Stimulated activated CD8-positive, alpha-beta memory T cell treated with anti-CD3 and anti-CD28 coated beads, Interleukin-2, amount 100 ng/mL, for 1 hour (primary cell): ENCODE measurements at places on chromosomes 2 and 18.

- no peak for DNase-seq
Measured at GRCh38 chr2:46645681-46646162, 166.4 kb downstream of the TMEM247 start.

- no peak for DNase-seq
Measured at GRCh38 chr2:195055996-195056395, 601.0 kb upstream of the SLC39A10 start.

DNA sequence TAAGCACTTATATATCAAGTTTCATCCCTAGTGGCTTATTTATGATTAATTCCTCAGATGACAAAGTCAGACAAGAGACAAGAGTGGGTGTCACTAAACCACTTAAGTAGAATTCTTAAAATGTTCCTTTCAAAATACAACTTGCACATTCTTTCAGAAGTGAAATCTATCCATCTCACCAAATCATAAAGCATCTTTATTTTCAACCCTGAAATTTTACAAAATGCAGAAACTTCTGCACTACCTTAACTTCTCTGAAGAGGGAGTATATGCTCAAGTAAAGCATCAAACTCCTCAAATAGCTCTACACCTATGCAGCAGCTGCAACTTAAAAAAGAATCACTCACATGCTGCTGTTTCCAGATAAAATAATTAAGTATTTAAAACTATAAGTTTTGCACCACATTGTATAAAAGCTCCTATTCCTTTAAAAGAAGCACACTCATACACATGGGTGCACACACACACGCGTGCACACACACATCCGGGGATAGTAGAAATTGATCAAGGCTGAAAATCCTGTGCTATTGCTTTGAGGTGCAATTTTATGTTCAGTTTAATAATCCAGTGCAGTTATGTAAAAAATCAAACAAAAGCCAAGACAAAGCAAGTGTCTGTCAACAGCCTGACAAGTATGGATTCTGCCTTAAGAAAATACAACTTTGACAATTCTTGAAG, 244.5 kb downstream of the TCF4 start:
- DNase-seq: no peak

GRCh38 chr2:44543773-44544725, 182.3 kb downstream of the CAMKMT start:
- DNase-seq: no peak

DNA sequence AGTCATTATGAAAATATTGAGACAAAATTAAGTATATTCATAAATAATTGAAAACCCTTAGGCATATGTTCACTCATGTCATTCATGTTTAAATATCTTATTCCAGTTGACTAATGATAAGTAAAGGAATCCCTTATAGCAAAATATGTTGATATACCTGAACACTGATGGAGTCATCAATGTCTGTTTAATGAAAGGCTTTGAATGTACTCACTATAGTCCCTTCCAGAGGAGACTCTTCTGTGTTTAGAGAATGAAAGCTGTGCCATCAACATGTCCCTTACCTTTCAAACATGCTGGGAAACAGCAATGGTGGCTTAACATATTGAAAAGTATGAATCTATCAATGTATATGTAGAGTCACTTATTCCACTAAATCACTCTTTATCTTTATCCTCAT, 242.9 kb downstream of the KCNJ3 start:
- no peak for DNase-seq

- DNase-seq: no peak
Measured at GRCh38 chr2:217666338-217666737, 336.5 kb downstream of the TNS1 start.

DNA sequence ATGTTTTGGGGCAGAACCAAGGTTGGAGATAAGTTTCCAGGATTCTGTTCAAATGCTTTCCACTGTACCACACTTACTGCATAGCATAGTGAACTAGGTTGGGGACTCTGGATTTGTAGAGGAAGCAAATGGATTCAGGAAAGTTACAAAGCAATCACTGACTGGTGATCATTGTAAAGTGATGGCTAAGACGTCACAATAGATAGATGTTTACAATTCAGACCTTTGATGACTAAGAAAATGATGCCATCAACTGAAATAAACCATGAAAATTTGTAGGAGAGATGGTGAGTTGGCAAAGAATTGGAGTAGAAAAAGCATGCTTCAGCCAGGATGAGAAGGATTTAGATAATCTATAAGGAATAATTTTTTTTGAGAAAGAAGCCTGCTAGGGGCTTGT, 178.0 kb downstream of the UBE2E3 start:
- DNase-seq: no peak

GRCh38 chr18:70421471-70422390, 132.9 kb downstream of the SOCS6 start:
- DNase-seq: no peak

DNA sequence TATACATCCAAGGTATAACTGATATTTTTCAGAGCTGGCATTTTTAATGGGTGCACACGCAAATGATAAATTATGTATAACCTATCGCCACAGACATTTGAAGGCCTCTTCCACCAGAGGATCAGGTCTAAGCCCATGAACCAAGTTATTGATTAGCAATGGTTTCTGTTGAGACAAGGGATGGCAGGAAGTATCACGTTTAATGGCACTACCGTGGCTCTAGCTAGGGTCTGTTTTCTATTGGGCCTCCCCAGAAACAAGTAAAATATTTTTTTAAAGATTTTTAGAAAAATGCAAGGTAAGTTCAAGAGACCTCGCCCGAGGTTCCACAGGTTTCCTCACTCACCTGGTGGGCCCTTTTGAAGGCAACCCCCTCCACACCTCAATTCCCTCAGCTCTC, 667 bp downstream of the GFPT1 start:
- no peak for DNase-seq

GRCh38 chr2:59912042-59912441, 641.4 kb downstream of the BCL11A start:
- no peak for DNase-seq

DNA sequence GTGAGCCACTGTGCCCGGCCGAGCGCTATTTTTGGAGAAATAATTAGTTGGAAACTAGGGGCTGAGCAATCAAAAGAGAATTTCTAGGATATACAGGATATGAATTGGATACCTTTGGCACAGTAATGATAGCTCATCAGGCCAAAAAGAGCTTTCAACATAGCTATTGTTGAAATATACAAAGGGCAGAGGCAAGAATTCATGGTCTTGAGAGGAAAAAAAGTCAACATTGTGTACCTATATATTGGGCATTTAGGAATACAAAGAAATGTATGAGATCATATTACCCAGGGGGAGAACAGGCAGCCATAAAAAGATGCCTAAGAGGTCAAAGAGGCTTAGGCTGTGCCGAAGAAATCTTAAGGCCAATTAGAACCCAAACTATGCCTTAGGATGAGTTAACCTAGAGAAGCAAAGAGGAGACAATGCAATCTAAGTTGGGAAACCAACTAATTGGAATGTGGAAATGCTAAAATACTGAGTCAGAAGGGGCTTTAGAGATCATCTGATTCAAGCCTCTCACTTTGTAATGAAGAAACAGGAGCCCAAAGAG, 99.0 kb downstream of the RBBP8 start:
- DNase-seq: no peak

- no peak for DNase-seq
Measured at GRCh38 chr18:59087391-59087790, 52.3 kb upstream of the SEC11C start.

GRCh38 chr18:2851771-2852170, 5.0 kb downstream of the EMILIN2 start:
- DNase-seq: no peak

DNA sequence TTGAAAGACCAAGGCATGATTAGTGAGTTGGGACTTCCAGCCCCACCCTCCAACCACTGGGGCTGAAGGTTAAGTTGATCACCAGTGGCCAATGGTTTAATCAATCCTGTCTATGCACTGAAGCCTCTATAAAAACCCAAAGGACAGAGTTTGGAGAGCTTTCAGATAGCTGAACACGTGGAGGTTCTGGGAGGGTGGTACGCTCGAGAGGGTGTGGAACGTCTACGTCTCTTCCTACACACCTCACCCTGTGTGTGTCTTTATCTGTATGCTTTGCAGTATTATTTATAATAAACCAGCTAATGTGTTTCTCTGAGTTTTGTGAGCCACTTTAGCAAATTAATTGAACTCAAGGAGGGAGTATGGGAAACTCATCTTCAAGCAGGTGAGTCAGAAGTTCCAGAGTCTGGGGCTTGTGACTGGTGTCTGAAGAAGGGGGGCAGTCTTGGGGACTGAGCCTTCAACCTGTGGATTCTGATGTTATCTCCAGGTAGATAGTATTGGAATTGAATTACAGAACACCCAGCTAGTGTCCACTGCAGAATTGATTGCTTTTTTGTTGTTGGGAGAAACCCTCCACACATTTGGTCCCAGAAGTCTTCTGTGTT, 20.3 kb downstream of the ACTR3 start:
- DNase-seq: peak; percentile 42

GRCh38 chr2:3024401-3024935, 353.1 kb downstream of the EIPR1 start:
- no peak for DNase-seq

DNA sequence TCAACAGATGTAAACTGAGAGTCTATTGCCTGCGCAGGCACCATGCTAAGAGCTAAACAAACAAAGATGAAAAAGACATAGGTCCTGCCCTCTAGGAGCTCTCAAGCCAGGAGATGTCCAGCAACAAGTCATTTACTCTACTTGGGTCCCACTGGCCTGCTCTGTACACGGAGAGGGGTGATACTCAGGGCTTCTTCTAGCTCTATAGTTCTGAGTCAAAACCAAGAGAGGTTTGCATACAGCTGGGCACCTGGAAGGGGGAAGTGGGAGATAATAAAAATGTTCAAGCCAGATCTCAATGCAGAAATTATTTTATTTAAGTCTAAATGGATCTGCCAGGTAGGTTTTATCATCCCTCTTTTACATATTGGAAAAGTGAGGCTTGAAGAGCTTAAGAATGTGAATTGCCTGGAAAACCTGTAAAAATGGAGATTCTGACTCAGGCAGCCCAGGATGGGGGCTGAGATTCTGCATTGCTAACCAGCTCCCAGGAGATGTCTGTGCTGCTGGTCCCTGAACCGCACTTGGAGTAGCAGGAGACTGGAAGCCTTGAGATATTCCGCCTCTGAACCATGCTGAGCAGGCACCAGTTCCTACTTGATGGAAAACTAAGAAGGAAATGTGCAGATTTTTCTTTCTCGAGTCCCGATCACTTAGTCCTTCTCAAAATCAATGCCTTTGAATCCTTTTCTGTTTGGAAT, 201.1 kb downstream of the PRKCE start:
- no peak for DNase-seq

GRCh38 chr2:96260387-96261260, 5.2 kb downstream of the TMEM127 start:
- no peak for DNase-seq

- no peak for DNase-seq
Measured at GRCh38 chr2:218622606-218623365, 15.1 kb downstream of the PLCD4 start.

DNA sequence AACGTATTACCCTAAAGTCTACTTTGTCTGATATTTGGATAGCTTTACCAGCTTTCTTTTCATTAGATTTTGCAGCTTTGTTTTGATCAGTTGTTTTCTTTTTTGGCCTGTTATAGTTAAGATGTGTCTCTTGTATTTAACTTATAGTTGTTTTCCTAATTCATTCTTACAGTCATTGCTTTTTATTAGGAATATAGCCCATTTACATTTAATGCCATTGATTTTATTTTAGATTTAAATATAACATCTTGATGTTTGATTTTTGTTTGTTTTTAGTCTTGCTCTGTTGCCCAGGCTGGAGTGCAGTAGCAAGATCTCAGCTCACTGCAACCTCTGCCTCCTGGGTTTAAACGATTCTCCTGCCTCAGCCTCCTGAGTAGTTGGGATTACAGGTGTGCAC, 215.9 kb upstream of the HDAC4 start:
- no peak for DNase-seq

DNA sequence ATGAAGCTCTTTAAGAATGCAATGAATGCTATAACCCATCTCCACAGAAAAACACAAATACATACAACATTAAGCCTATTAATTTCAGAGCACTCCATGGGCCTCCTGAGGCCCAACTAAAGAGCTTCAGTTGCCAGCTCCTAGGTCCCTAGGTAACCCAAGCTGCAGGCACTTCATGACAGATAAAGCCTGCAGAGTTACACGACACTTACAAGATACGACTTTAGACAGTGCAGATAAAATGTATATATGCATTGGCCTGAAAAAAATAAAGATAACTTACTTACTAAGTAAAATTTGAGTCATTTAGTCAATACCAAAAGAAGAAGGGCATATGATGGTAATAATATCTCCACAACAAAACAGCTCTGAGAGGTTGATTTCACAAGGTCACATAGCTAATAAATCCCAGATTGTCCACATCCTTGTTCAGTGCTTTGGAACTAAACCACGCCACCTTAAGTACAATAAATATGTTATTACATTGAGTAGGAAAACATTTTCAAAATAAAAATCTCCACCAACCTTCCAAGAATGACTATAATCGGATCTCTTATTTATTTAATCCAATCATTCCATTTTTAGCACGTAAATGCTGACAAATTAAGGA, 3.4 kb downstream of the MAP4K3 start:
- DNase-seq: no peak

- DNase-seq: no peak
Measured at GRCh38 chr18:68436485-68436884, 278.4 kb downstream of the TMX3 start.

GRCh38 chr2:222877556-222878300, 16.9 kb downstream of the ACSL3 start:
- DNase-seq: no peak

- no peak for DNase-seq
Measured at GRCh38 chr18:45687621-45688020, 36.4 kb upstream of the SLC14A1 start.

- no peak for DNase-seq
Measured at GRCh38 chr18:26719896-26720295, 145.6 kb downstream of the AQP4 start.

DNA sequence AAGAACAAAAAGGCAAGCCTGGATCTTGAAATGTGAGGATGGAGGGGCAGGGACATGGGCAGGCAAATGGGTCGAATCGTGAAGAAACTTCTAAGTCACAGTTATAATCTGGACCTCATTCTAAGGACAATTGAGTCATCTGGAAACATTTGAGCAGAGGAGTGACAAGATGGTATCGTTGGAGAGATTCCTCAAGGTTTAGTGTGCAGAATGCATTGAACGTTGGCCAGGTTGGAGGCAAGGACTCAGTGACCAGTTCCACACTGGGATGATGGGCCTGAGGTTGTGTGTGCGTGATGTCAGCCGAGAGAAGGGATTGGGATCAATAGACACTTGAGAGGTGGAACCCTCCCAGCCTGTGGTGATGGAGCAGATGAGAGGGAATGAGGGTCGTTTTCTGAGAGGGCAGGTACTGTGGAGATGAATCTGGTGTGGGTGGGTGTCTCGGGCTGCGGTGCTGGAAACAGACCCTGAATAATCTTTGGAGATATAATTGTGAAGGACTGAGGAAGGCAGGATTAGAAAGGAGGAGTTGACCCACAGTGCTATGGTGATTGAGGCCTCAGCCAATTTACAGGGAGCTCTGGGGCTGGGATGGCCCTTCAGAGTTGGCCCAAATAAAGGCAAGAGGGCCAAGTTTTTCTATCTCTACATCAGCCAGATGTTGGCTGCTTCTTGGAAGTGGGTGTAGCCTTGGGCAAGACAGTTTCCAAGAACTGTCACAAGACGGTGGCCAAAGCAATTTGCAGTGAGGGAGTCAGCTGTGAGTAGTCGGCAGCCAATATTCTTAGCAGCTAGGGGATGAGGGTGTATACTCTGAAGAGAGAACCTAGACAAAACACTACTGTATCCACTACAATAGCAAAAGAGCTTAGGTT, 5.8 kb upstream of the ZNF532 start:
- no peak for DNase-seq

GRCh38 chr2:5691985-5692529, at the start of gene SOX11:
Gene SOX11 (plus strand): TSS chr2:5692384. CDS start chr2:5692722, 338 bp downstream.
- no peak for DNase-seq

- DNase-seq: no peak
Measured at GRCh38 chr18:79771446-79772107, 26.2 kb upstream of the KCNG2 start.
